Muscle of back (tissue), 13 donors: ENCODE measurements at places on chromosomes 12 and 14. TPM values are rescaled to one million over a fixed set of nuclear protein-coding genes. Genes with fewer than 3 reads are reported as not detected.

- peak; percentile 70 for DNase-seq
Measured at GRCh38 chr12:96249196-96250118, 55.3 kb downstream of the ELK3 start.

The IRAK3 gene
- 6.8 TPM for polyA plus RNA-seq

GRCh38 chr12:51012570-51013236, 13.5 kb downstream of the SLC11A2 start:
- DNase-seq: no peak

DNA sequence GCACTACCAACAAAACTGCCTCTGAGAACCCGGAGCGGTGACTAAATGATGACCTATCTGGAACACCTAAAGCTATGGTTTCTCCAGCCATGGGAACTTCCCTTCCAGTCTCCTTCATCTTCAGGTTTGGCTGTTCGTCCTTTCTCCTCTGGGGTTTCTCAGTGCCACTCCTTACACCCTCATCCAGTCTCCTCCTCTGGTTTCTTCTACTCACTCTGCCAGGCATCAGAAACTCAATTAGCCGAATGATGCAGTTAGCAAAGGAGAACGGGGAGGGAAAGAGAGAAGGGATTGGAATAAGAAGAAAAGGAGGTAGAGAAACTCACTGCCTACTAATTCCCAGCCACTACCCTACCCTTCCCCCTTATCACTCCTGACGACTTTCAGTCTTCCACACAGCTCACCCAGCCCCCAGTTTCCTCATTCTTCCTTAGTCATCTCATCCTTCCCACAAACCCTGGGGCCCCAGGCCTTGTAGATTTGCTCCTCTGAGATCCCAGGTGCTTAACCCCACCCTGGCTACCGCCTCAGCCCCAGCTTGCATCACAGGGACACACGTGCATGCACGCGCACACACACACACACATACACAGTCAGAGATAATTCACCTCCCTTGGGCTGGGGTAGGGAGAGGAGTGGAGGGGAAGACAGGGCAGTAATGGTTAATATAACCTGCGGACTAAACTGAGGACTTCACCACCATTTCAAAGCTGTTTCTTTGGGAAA, 13.0 kb downstream of the FGD6 start:
- DNase-seq: no peak

DNA sequence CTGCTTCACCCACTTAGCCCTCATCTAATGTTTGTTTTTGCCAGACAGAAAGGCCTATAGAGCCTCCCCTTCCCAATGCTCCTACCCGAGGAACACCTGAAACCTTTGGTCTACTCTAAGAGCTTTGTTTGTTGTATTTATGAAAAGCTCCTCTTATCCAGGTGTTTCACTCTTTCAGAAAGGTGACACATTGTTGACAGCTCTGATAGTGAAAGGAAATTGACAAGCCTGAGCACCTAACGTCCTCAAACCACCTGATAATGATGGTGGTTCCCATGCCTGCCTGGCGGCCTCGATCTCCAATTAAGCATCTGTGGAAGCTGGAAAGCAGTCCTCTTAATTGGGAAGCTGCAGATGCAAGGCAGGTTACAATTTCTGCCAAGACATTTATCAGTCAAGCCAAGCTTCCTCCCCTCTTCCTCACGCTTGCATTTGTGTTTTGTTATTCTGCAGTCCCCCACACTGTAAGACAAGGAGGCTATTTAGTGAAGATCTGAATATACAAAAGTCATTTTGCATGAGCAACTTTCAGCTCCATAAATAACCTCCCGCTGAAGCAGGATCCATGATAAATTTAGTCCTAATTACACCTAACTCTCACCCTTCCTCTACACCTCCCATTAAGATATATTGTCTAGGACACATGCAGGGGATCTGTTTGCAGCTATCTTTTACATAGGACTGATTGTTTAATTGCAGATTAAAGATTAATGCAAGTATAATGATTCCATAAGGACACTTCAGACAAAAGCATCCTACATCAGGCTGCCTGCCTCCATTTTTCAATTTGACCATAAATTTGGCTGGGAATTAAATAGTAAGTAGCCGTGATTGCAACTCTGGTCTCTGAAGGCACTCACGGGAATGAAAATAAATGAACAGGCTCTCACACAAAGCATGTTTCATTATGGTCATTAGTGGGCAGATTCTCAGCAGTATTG, 288.6 kb downstream of the PDZRN4 start:
- DNase-seq: no peak

DNA sequence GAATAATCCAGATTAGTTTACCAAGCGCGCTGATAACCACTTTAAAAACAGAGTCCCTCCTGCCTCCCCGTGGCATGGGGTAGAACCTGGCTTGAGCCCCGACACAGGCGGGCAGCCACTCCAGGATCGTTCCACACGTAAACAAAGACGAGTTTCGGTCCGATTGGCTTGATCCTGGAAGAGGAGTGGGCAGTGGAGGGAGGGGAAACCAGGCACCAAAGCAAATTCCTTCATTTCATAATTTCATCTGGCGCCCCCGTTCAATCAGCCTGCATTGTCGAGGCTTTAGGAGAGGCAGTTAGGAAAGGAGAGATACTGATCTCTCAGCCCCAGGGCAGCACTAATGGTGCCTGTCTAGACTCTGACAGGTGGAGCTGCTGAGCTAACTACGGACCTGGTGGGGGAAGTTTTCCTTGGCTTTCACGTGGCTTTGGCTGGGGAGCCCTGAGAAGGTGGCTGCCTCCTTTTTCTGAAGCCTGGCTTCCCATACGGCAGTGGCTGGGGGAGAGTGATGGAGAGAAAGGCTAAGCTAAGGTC, 751 bp upstream of the GPRC5A start:
- peak; percentile 60 for DNase-seq

The PSMB5 gene
- 194 TPM for polyA plus RNA-seq

The PLEKHG7 gene
- 0.22 TPM for polyA plus RNA-seq

DNA sequence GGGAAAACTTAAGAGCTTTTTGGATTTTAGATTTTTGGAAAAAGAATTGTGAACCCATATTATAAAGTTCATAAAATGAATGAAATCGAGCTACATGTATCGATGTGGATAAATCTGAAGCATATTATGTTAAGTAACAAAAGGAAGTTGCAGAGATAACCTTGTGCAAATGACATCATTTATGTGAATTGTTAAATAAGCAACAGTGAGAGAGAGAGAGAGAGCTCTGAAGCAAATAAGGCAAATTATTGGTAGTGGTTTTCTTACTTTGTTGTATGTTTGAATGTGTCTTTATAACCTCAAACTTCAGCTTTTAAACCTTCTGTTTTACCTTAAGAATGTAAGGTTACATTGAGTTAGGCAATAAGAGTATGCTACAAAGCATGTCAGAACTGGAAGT, 78.8 kb downstream of the ERC1 start:
- DNase-seq: no peak

The KRT75 gene
- not detected for polyA plus RNA-seq

GRCh38 chr14:38158468-38158867, 49.2 kb upstream of the SSTR1 start:
- no peak for DNase-seq

- no peak for DNase-seq
Measured at GRCh38 chr12:124814741-124815613, 48.7 kb downstream of the SCARB1 start.

GRCh38 chr14:58846682-58847465, 209.1 kb downstream of the DACT1 start:
- no peak for DNase-seq
